ENCODE measurements at places on chromosomes 6 and 20.

GRCh38 chr20:62360854-62361798 lies 6.0 kb downstream of the LAMA5 start:
- DNase-seq = no peak

- no peak for DNase-seq
Observed at GRCh38 chr6:42339991-42340401, 111.7 kb downstream of the TRERF1 start.

DNA sequence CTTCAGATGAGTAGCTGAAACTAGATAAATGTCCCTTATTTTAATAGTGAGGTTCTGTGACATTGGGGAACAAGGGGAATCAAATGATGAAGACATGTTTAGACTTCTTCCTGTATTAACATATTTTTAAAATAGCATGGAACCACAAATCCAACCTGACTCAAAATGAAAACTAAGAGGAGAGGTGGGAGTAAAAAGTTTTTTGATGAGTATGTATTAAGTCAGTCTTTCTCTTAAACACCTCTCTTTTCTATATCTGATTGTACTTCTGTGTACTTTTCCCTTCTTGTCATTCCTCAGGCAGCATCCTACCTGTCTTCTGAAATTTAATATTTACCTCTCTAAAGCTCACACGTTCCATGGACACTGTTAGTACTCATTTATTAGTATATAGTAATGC lies 8.7 kb upstream of the SDHAF4 start:
- no peak for DNase-seq

GRCh38 chr6:43142101-43142500 lies 29.0 kb upstream of the SRF start:
- no peak for DNase-seq

- DNase-seq = no peak
Observed at GRCh38 chr6:105774247-105774646, 311.9 kb upstream of the PRDM1 start.

DNA sequence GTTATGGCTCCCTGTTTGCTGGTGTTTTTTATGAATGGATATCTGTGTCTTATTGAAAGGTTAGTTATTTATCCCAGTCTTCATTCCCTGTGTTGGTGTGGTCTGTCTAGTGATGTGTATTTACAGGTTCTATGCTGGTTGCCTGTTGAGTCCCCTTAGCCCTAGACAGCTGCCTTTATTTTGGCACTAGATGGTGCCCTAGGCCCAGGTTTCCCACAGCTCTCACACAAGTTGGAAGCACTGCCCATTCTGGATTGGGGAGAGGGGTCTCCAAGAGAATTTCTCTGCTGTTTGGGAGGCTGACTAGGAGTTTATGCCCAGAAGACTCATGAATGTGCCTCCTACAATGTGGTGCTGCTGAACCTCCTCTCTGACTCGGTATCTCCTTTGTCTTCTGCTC lies 12.4 kb downstream of the GRM1 start:
- no peak for DNase-seq

GRCh38 chr20:22904905-22905304 lies 130.2 kb upstream of the SSTR4 start:
- DNase-seq = no peak

- DNase-seq = no peak
Observed at GRCh38 chr6:2758980-2759379, 6.2 kb upstream of the WRNIP1 start.

GRCh38 chr6:110217266-110217665 lies 37.0 kb downstream of the CDC40 start:
- no peak for DNase-seq

DNA sequence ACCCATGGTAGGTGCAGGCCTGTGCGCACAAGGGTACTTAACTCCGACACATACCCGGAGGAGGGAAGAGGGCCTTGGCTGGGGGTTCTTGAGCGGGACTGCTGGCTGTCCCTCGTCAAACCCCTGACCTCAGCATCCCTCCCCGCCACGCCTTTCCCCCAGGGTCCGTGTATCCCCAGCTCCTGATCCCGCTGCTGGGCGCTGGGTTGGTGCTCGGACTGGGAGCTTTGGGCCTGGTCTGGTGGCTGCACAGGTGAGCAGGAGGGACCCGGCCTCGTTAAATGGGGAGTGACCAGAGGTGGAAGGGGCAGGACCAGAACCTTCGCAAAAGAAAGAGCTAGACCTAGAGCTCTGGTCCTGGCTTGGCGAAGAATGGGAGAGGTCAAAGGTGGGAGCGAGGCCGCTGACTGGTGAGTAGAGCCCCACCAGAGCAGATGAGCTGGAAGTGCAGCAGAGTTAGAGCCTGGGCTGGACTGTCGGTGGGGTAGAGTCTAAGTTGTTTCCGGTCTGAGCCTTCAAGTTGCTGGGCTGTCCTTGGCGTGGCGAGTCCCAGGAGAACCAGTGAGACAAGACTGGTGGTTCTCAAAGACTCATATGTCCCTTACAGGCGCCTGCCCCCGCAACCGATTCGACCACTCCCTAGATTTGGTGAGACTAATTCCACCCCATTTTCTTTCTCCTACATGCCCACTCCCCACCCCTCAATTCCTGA lies 963 bp downstream of the MPIG6B start:
- no peak for DNase-seq

GRCh38 chr20:47876311-47877088 lies 91.2 kb upstream of the SULF2 start:
- no peak for DNase-seq

GRCh38 chr6:150312395-150312794 lies 56.4 kb upstream of the IYD start:
- DNase-seq = no peak

DNA sequence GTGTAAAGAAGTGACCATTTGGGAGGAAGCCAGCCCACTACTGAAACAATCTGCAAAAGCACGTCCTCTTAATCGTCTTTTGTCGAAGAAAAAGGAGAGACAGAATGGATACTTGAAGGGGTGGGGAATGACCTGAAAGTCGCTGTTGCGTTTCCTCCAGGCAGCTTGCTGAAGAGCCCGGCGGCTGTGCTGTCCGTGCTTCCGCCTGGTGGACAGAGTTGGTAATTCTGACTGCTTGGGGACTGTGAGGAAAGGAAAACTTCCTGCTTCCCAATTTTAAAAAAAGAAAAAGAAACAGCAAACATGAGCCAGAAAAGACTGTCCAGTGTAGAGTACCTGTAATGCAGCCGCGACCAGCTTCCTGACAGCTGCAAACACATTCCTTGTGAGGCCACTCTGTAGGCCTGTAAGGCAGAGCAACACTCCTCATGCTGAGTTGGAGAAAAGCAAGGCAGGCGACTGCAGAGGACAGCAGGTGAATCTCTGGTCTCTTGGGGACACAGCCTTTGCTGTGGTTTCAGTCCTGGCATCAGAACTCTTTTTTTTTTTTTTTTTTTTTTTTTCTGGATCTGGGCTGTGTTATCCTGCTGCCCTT lies 251.1 kb upstream of the TBX18 start:
- DNase-seq = no peak

DNA sequence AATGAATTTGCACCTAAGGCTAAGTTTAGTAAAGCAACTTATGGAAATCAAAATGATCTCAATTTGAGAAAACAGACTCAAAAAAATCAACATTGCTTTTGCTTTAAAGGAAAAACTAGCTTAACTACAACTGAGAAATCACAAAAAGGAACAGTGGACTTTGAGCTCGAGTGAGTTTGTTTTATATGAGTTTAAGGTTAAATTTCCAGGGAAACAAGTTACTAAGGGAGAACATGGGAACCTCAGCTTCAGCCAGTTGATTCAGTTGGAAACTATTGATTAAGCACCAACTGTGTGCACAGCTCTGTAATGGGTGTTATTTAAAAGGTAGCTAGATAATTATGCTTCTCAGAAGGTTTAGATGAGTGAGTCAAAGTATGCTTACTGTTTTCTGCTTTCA lies 85.7 kb downstream of the TBC1D7 start:
- DNase-seq = no peak

DNA sequence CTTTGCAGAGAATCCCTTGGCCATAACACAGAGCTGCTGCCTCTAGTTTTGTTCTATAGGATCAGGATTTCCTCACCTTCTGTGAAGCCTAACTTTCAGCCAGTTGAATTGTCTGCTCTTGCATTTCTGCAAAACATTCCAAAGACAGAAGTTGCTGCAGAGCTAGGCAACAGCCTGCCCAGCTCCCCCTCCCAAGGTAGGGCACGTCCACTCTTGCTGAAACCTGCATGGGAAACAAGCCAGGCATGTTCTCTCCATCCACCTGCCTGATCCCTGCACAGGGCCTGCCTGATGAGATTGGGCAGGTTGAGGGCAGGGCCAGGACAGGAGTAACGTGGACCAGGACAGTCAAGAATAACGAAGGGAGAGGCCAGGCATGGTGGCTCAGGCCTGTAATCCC lies 58.9 kb upstream of the NAA20 start:
- no peak for DNase-seq

DNA sequence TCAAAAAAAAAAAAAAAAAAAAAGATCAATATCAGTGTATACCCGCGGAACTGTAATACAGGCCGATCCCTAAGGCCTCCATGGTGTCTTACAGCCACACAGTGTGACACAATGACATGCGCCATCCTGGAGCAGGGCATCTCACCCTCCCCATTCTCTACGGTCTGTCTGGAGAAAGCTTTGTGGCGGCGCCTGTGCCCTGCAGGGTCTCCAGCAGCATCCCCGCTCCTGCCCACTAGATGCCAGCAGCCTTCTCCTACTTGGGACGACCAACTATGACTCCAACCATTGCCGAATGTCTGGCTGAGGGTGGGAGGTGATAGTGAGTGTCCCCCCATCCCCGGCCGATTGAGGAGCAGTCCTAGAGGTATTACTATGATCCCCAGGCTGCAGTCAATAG lies 558.8 kb upstream of the AGPAT4 start:
- no peak for DNase-seq

GRCh38 chr20:33648396-33649004 lies 13.6 kb upstream of the C20orf144 start:
- no peak for DNase-seq

- DNase-seq = no peak
Observed at GRCh38 chr6:1864496-1864895, 254.8 kb downstream of the FOXC1 start.

- DNase-seq = no peak
Observed at GRCh38 chr6:154343473-154344308, 12.9 kb downstream of the IPCEF1 start.

DNA sequence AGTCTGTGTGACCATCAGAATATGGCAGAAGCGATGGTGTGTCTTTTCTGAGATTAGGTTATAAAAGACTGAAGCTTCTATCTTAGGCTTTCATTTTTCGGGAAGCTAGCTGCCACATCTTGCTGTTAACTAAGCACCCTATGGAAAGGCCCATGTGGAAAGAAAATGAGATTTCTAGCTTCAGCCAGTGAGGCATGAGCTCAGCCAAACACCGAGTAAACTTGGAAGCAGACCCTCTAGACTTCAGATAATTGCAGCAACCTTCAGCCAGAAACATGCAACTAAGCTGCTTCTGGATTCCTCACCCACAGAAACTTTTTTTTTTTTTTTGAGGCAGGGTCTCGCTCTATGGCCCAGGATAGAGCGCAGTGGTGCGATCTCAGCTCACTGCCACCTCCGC lies 20.6 kb downstream of the LOC128125822 start:
- DNase-seq = no peak

DNA sequence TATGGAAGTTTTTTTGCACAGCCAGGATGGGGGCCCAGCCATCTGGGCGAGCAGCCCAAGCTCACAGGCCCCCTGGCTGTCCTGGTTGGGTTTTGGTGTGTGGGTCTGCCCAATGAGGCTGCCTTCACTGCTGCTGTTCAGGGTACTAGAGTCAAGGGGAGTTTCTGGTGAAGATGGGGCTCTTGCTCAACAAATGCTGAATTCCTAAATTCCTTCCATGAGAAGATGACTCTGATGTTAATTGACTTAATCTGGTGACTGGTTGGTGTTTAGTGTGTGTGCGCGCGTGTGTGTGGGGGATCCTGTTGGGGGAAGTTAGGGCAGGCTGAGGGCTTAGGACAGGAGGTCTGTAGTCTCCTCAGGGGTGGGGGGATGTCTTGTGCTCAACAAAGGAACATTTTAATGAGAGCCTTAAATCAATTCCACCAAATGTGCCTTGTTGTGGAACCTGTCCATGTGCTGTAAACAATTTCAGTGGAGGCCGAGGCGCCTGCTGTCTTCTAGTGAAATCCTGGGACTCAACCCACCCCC lies 1.9 kb downstream of the PTK7 start:
- DNase-seq = no peak

- DNase-seq = no peak
Observed at GRCh38 chr6:125301435-125302391, at the start of gene HDDC2. TSS of gene HDDC2 (minus strand) at chr6:125301967. CDS start at chr6:125301932, 35 bp downstream.

- no peak for DNase-seq
Observed at GRCh38 chr6:119052987-119053386, 25.5 kb downstream of the FAM184A start.

GRCh38 chr6:108622641-108623298 lies 62.1 kb downstream of the FOXO3 start:
- DNase-seq = no peak

DNA sequence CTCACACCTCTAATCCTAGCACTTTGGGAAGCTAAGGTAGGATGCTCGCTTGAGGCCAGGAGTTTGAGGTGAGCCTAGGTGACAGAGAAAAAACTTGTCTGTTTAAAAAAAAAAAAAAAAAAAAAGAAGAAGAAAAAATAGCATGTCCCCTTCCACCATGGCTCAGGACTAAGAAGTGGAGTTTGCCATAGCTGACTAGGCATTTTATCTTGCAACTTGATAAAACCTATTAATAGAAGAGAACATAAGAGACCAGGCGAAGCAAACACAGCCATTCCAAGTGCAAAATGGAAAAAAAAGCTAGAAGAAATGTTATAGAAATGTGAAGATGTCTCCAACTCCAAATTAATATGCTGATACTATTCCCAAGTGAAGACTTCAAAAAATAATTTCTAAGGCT lies 277.5 kb downstream of the MEI4 start:
- DNase-seq = no peak

Data from NCI-H1417 treated with DMSO at 0.1 percent for 48 hours (cell line).